ENCODE measurements at places on chromosomes 5 and 9. TPM values are rescaled to one million over a fixed set of nuclear protein-coding genes. Genes with fewer than 3 reads are reported as not detected.

GRCh38 chr5:36651761-36652685 is 45.6 kb downstream of the SLC1A3 start:
- H3K4me3 ChIP-seq: no peak overlapping the region
- H3K27me3 ChIP-seq: no peaks in the 10 kb centered on the region
- H3K36me3 ChIP-seq: no peaks in the 10 kb centered on the region
- no peak for DNase-seq
- H3K4me1 ChIP-seq: no peaks in the 10 kb centered on the region

DNA sequence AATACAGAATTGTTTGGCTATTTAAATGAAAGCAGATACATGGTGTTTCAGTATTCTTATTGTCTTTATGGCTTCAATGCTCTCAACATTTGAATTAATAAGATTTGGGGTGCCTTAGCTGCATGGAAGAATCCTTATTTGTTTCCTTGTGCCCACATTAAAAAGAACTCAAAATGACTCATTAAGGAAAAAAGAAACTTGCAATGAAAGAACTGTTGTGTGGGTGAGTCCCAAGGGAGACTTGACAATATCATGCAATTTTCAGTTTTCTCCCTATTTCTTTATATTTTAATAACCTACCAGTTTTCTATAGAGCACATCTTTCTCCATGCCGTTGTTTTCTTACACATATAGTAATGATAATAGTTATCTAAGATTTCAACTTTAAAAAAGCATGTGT is 404.0 kb downstream of the PDE4D start:
- H3K4me1 ChIP-seq: no peaks in the 10 kb centered on the region

The DROSHA gene
- 54.9 TPM for total RNA-seq

The SELENOP gene
- total RNA-seq: 119 TPM

- DNase-seq: no peak
- peaks cover 64% of the 10 kb centered on the region for H3K36me3 ChIP-seq
- H3K27ac ChIP-seq: no peak overlapping the region
- no peak overlapping the region for H3K4me3 ChIP-seq
- peaks cover 34% of the 10 kb centered on the region for H3K4me1 ChIP-seq
- no peaks in the 10 kb centered on the region for H3K27me3 ChIP-seq
Observed at GRCh38 chr9:33127881-33128280, 39.3 kb downstream of the B4GALT1 start.

The KIF24 gene
- 0.21 TPM for total RNA-seq

DNA sequence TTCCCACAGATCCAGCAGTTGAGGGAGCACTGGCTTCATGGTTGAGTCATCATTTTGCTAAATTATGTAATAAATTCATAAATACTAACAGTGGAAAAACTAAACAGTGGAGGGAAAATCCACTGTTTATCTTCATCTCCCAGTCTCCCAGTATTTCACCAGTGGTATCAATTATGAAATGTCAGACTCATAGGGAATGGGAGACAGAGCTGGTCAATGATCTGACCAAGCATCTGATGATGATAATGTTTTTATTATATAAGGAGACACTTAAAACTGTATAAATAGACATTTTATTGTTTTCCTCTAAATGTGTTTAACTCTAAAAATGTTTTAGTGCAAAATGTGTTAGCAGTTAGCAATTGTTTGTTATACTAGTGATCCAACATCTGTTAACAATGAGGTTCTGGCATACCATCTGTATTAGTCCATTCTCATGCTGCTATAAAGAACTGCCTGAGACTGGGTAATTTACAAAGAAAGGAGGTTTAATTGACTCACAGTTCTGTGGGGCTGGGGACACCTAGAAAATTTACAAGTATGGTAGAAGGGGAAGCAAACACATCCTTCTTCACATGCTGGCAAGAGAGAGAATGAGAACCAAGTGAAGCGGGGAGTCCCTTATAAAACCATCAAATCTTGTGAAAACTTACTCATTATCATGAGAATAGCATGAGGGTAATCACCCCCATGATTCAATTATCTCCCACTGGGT is 11.8 kb upstream of the REEP5 start:
- no peak for DNase-seq
- no peak overlapping the region for H3K4me3 ChIP-seq
- H3K4me1 ChIP-seq: no peaks in the 10 kb centered on the region
- H3K36me3 ChIP-seq: no peaks in the 10 kb centered on the region
- H3K27ac ChIP-seq: no peak overlapping the region

- no peak overlapping the region for H3K27ac ChIP-seq
- H3K4me3 ChIP-seq: no peak overlapping the region
Observed at GRCh38 chr5:56094579-56095361, 100.0 kb upstream of the IL6ST start.

The ARL10 gene
- 2.7 TPM for total RNA-seq

DNA sequence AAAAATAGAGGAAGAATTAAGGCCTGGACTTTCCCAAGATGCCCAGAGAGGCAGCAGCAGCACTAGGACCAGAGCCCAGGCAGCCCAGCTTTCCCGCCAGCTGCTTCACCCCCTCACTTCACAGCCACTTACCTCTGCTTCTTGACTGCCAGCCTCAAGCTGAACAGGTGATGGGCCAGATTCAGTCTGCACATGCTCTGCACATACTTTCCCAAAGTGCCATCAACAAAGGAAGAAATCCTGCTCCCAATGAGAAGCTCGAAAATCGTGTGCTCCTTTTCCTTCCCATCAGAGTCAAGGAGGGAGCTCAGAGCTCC is 4.1 kb upstream of the SLC25A48 start:
- DNase-seq: no peak
- H3K27me3 ChIP-seq: no peaks in the 10 kb centered on the region
- no peaks in the 10 kb centered on the region for H3K4me1 ChIP-seq
- H3K36me3 ChIP-seq: no peaks in the 10 kb centered on the region

DNA sequence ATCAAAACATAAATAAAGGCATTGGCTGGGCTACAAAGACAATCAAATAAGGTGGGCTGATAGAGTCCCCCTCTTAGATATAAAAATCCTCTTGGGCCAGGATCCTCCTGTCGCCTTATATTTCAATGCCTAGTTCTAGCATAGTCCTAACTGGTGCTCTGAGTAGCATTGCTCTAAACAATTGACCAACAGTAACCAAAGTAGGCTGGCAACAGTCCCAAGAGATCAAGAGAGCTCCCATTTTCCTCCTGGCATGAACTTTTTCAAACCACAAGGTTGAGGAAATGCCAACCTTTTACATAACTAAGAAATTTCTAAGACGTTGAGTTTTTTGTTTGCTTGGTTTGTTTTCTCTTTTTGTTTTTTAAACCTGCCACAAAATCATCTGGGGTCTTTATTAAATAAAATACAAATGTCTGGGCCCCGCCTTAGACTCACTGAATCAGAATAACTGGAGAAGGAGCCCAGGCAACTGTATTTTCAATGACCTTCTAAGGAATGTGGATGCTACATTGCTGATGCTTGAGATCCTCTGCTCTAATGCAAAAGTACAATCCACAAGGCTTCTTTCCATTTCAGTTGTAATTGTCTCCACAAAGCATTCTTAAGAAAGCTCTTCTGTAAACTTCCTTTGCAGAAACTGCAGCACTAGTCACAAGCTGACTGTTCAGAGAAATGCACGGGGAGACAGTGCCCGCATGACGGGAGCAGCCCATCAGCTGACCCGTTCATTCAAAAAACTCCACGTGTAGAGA is 2.9 kb downstream of the SLC45A2 start:
- H3K4me3 ChIP-seq: no peak overlapping the region
- no peaks in the 10 kb centered on the region for H3K27me3 ChIP-seq

DNA sequence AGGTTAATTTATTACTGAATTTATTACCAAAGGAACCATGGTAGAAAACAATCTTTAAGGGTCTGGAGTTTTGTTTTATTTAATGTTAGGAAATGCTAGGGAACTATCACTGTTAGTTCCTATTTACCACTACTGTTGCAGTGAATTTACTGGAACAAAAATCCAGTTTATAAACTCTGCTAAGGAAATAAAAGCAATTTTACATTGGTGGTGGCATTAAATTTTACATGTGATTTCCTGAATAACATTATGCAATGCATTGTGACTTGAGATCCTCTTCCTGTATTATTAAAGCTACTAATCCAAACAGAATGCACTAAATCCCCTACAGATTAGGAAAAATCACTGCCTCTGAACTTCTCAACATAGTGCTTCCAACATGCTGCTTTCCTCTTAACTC is 599.5 kb upstream of the PTGER4 start:
- no peaks in the 10 kb centered on the region for H3K4me1 ChIP-seq
- DNase-seq: no peak
- H3K27me3 ChIP-seq: no peaks in the 10 kb centered on the region
- no peak overlapping the region for H3K4me3 ChIP-seq
- H3K27ac ChIP-seq: no peak overlapping the region

The ADAMTS16 gene
- total RNA-seq: 1.6 TPM

DNA sequence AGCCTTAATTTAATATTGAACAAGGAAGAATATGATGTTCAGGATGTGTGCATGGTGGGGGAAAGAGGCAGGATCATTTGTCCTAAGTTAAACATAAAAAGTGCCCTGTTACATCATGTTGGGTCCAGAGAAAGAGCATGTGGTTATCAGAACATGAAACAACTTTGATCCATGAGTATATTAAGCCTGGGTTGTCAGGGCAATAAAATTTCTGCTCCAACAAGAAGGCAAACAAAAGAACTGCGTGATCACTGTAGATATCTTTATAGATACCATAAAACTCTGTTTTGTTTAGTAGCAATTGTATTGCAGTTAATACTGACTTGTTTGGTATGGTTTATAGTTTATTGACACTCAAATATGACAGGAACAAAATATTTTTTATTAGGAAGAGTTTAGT is 35.2 kb downstream of the PCA3 start:
- no peak overlapping the region for H3K27ac ChIP-seq
- DNase-seq: no peak
- no peak overlapping the region for H3K4me3 ChIP-seq
- H3K36me3 ChIP-seq: peaks cover 4% of the 10 kb centered on the region
- no peaks in the 10 kb centered on the region for H3K27me3 ChIP-seq

DNA sequence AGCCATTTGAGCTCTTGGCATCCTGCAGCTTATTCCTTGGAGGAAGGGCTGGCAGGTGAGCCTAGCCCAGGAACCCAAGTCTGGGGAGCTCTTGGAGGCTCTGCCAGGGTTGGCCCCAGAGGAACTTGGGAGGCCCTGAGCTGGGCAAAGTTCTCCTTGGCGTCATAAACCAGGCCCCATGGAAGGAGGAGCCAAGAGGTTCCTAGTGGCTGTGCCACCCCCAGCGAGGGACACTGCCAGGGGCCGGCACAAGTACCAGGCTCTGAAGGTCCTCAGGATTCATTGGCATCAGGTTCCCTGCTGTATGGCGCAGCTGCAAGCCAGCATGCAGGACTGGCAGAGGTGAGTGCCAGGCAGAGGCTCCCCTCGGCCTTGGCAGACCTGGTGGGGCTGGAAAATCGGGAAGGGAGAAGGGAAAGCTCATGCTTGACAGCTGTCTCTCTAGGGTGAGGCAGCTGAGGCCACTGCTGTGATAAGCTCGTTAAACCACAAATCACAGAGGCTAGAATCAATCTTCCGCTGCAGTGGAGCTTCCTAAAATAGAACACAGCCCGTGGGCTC is 54.6 kb upstream of the SYNPO start:
- DNase-seq: peak; percentile 61
- peak overlapping the region; percentile 35 for H3K27ac ChIP-seq
- no peaks in the 10 kb centered on the region for H3K36me3 ChIP-seq
- peaks cover 13% of the 10 kb centered on the region for H3K4me1 ChIP-seq

DNA sequence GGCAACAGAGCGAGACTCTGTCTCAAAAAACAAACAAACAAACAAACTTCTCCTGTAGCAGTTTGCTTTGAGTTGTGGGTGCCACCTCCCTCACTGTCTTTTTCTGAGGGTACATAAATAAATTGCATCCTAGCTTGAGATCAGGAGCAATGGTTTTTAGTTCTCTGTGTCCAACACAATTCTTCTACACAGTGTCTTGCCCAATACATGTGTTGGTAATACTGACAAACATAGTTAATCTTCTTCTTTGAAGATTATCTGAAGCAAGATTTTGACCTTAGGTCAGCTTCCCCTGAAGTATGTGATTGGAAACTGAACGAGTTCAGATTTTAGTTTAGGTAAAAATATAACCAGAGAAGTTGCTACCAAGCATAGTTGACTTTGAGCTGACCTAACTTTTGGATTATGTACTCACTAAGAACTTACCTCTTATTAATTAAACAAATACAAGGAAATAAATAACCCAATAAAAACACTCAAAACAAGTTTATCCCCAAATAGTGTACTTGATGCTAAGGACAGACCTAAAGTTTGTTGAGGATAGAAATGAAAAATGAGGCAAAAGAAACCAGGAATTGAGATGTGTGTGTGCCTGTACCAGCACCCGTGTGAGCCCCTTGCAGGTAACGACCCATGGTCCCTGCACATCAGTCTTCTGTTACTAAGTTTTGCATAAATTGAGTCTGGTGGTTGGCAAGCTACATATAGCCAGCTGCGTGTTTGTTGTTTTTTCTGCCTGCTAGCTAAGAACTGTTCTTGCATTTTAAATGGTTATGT is 16.2 kb downstream of the TJP2 start:
- H3K27ac ChIP-seq: no peak overlapping the region
- peaks cover 33% of the 10 kb centered on the region for H3K4me1 ChIP-seq
- H3K4me3 ChIP-seq: no peak overlapping the region
- no peaks in the 10 kb centered on the region for H3K27me3 ChIP-seq
- no peaks in the 10 kb centered on the region for H3K36me3 ChIP-seq

The HAPLN1 gene
- total RNA-seq: 2.0 TPM

- H3K4me3 ChIP-seq: no peak overlapping the region
- H3K36me3 ChIP-seq: no peaks in the 10 kb centered on the region
- no peak for DNase-seq
- H3K27ac ChIP-seq: peak overlapping the region; percentile 86
- no peaks in the 10 kb centered on the region for H3K27me3 ChIP-seq
- H3K4me1 ChIP-seq: peaks cover 23% of the 10 kb centered on the region
Observed at GRCh38 chr5:34499001-34499734, 157.0 kb upstream of the RAI14 start.

DNA sequence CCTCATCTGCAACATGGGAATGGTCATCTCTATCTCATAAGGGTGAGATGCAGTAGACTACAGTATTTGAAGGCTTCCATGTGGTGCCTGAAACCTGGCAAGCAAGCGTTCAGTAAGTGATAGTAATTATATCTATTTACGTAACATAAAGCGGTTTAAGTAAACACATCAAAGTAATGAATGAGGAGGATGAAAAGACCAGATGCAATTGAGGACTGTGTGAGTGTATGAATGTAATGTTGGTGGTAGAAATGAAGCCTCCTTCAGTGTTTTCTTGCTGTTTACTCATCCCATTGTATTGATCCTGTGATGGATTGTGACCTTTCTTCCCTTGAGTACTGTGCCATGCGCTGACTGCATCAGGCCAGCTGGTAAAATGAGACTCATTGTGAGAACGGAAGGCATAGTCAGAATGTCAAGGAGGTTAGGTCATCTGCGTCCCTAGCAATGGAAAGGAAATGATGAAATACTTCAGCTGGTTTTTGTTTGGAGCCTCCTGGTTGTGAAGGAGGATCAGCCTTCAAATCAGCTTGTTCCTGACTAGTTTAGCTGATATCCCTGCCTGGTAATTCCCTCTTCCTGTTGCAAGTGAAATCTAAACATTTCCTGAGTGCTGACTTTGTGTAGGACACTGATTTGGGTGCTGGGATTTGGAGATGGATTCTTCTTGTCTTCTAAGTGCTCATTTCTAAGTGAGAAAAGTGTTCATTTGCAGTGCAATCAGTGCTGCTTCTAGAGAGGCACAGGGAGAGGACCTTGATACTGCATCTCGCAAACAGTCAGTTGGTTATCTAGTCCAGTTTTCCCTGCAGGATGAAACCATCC is 35.6 kb downstream of the TNFSF8 start:
- H3K27ac ChIP-seq: no peak overlapping the region
- H3K36me3 ChIP-seq: no peaks in the 10 kb centered on the region
- peaks cover 4% of the 10 kb centered on the region for H3K4me1 ChIP-seq
- no peaks in the 10 kb centered on the region for H3K27me3 ChIP-seq

The RAB3C gene
- 3.0 TPM for total RNA-seq

The FBLL1 gene
- total RNA-seq: not detected

The OR1B1 gene
- total RNA-seq: not detected

Measured in ascending aorta (tissue), 2 donors.